ENCODE measurements at places on chromosomes 3 and 15.

GRCh38 chr3:150721285-150722130 lies 17.8 kb upstream of the ERICH6 start:
- DNase-seq = peak; percentile 71

DNA sequence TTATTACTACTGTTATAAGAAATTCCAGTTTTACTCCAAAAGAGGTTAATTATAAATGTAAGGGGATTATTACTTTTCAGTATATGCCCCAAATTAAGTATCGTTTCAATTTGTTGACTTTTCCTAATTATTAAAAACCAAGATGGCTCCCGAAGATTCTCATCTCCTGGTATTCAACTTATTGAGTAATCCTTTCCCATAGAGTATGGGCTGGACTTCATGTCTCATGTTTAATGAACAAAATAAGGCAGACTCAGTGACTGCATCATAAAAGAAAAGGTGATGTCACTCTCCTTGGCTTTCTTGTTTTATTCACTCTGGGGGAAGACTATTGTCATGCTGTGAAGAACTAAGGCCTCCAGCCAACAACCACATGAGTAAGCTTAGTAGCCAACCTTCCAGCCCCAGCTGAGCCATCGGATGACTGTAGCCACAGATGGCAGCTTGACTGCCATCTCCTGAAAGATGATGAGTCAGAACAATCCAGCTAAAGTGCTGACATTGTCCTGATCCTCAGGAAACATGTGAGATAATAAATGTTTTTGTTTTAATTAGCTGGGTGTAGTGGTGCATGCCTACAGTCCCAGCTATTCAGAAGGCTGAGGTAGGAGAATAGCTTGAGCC lies 17.3 kb downstream of the IGF2BP2 start:
- no peak for DNase-seq

- peak; percentile 26 for DNase-seq
Measured at GRCh38 chr3:152156880-152157279, 111.8 kb upstream of the MBNL1 start.

GRCh38 chr3:16182612-16183011 lies 8.1 kb downstream of the GALNT15 start:
- no peak for DNase-seq

GRCh38 chr3:194986208-194987043 lies 284.5 kb downstream of the XXYLT1 start:
- DNase-seq = no peak

- no peak for DNase-seq
Measured at GRCh38 chr3:105431200-105431599, 64.5 kb downstream of the ALCAM start.

GRCh38 chr3:196947860-196948441 lies 5.6 kb upstream of the NCBP2 start:
- no peak for DNase-seq

DNA sequence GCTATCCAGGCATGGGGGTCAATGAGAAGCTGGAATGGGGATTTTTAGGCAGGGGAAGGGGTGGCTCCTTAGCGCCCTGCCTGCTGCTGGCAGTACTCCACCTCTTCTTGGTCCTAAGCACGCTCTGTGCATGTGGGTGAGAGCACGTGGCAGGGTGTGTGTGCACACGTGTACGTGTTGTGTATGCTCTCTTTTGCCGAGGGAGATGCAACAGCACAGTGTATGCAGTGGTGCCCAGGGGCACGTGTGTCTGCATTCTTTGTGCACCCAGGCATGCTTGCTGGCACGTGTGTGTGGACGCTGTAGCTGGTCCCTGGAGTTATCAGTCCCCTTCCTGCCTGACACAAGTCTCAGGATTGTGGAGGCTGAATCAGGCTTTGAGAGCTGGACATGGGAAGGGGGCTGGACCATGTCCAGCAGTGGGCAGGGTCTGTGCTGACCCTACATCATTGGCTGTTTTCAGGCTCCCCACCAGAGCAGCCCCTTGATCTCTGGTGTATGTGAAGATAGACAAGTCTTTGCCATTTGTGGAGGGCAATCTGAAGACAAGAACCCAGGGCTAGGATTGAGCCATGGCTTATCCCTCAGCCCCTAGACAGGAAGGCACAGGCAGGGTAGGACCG lies 1.9 kb upstream of the CAMKV start:
- DNase-seq = no peak

GRCh38 chr3:115512565-115513415 lies 110.5 kb upstream of the GAP43 start:
- no peak for DNase-seq

- peak; percentile 15 for DNase-seq
Measured at GRCh38 chr3:132006605-132007204, 28.1 kb downstream of the CPNE4 start.

- peak; percentile 37 for DNase-seq
Measured at GRCh38 chr3:32392536-32393302, 1.1 kb downstream of the CMTM7 start.

- DNase-seq = no peak
Measured at GRCh38 chr3:52188556-52188955, 9.4 kb upstream of the ALAS1 start.

DNA sequence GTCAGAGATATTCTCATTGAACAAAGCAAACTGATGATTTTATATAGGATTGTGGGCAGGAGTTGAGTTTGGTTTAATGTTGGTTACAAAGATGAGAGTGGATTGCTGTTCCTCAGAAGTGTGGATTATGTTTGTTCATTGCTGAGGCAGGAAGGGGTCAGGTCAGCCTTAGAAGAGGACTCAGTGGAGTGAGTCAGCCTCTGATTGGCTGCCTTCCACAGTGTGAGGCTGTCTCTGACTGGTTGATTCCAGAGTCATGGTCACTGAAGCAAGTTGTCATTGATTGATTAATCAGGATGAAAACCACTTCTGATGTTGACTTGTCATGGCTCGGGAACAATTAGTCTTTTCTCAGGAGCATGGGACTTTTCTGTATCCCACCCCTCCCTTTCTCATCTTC lies 36.2 kb downstream of the KBTBD12 start:
- no peak for DNase-seq

- no peak for DNase-seq
Measured at GRCh38 chr3:104554425-104554824, 812.3 kb upstream of the ALCAM start.

Measured in GM13976 (cell line).